Transverse colon (tissue), 4 donors: ENCODE measurements at places on chromosomes 2 and 18.

DNA sequence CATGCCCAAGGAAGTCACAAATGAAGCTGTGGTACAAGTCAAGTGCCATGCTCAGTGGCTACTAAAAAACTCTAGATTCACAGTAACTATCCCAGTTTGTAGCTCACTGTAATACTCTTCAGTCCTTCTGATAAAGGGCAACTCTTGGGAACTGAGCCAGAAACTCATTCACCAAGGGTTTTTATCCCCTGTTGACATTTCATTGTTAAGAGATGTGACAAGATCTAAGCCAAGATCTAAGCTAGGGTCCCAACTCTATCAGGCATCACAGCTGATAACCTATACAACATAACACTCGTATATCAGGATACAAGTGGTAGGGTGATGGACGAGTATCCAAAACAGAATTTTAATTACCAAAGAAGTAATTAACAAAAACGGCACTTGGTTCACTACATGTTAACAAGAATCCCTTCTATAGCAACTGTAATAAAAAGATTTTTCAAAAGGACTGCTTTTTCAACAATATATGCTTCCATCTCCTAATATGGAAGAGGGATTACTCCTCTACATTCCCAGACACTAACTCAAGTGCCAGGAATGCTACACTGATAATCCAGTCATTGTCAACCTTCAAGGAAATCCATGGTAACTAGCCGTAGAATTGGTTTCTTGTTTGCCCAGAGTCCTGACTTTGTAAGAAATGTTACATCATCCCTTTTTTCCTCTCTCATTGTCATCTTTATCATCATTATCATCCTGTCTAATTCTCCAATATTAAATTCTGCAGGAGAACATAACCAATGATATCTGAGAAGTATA, 111.7 kb downstream of the CDH2 start:
- DNase-seq = no peak

DNA sequence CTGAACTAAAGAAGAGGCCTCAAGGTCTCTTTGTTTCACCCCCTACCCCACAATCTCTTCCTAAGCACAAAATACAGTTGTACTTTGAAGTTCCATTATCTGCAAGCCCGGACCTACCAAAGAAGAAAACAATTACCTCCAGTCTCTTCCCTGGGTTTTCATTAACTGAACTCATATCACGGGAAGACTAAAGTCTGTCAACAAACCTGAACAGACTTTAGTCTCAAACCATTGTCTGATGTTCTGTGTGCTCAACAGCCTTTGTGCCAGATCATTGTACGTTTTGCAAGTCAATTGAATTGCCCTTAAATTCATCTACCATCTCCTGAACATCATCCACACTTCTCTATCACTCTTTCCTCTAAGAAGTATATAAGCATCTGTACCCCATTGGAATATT, 1021.9 kb upstream of the CDH2 start:
- no peak for DNase-seq

DNA sequence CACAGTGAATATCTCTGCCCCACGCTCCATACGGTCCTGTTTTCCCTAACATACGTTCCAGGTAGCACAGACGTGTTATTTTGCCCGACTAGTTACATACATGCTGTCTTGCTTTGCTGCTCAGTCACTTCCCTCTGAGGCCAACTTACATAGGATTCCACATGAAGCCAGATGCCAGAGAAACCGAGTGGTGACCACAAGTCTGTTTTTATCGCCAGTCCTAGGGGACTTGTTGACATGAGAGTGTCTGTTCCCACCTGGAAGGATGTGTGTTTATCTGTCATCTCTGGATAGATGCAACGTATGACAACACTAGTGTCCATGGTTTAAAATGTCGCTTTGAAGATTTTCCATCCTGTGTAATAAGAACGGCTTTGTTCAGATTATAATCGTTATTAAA, 32.6 kb downstream of the PMAIP1 start:
- DNase-seq = no peak

- DNase-seq = no peak
These were observed 28.0 kb upstream of the SCYGR1 start for GRCh38 chr2:227415538-227416424.

- no peak for DNase-seq
These were observed 59.4 kb upstream of the EPB41L3 start for GRCh38 chr18:5603153-5603552.

- no peak for DNase-seq
These were observed 37.4 kb downstream of the SMAD2 start for GRCh38 chr18:47893047-47893446.

GRCh38 chr18:10169064-10169562, 255.3 kb downstream of the VAPA start:
- DNase-seq = no peak

DNA sequence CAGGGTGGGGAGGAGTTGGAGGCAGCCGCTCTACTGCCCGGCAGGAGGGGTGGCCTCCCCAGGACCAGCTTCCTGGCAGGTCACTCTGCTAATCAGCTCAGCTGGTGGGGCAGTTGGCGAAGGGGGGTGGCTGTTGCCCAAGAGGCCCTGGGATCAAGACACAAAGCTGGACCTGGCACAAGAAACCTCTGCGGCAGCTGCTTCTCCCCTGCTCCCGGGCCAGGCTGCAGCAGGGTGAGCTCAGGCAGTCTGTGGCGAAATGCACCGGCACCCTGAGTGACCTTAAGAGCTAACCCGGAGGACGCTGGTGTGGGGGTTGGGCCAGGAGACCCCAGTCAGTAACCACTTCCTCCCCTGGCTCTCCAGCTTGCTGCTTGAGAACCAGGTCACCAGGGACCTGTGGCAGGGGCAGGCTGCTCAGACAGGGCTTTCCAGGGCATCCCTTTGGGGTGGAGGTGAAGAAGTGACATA, 31.1 kb downstream of the TOGARAM2 start:
- peak; percentile 42 for DNase-seq

DNA sequence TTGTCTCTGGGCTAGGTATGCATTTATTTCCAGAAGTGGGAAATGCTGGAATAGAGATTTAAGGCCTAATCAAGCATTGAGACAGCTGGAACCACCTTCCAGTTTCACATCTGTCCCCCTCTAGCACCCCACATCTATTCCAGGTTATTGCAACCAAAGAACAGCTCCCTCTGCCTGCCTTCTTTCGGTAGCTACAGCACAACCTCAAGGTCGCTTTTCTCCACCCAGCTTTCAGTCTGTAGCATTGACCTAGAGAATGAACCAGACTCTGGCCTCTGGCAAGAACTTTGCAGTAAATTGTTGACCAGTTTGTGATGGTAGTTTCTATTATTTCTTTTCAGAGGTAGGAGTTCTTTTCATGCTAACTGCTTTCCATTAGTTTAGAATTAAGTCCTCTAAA, 484.2 kb downstream of the DLGAP1 start:
- DNase-seq = no peak

GRCh38 chr2:196108604-196109003, 40.0 kb upstream of the DNAH7 start:
- no peak for DNase-seq

DNA sequence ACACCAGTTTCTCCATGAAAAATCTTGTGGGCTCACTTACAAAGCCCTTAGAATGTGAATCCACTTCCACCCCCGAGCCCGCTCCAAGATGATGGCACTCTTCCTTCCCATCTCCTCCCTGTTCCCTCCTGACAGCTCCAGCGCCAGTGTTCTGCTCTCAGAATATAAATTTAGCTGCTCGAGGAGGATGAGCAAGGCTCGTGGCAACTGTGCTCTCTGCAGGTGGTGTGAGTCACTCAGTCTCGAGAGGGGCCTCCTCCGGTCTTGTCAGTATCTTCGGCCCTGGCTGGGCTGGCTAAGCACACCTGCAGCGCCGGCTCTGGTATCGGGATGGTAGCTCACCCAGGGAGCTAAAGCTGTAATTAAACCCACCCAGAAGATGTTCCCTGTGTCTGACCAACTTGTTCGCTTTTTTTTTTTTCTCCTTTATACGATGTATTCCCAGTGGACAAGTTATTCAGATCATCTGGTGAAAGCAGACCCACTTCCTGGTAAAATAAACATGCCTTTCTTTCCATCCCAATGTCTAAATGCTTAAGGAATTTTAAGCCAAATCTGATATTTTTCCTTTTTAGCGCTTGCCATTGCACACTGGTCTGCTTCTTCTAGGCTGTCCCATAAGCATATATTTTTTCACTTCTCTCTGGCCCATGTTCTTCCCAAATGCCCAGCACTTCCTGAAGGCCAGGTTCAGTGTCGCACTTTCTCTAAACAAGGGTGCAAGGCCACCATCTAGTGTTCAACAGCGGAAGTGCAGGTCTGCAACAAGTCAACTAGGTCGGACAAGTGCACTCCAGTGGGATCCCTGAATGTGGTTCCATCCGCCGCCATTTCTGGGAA, 31.4 kb upstream of the YPEL5 start:
- peak; percentile 88 for DNase-seq

GRCh38 chr18:65214456-65214855, 536.4 kb upstream of the CDH7 start:
- no peak for DNase-seq

GRCh38 chr18:2172881-2173280, 398.4 kb downstream of the METTL4 start:
- no peak for DNase-seq

GRCh38 chr2:105522645-105523044, 123.8 kb upstream of the FHL2 start:
- DNase-seq = no peak

- no peak for DNase-seq
These were observed 8.7 kb downstream of the PCBP1 start for GRCh38 chr2:70095720-70096670.

GRCh38 chr2:167599219-167599618, 648.2 kb downstream of the STK39 start:
- no peak for DNase-seq

- DNase-seq = no peak
These were observed 116.4 kb downstream of the COL6A3 start for GRCh38 chr2:237297421-237298150.

DNA sequence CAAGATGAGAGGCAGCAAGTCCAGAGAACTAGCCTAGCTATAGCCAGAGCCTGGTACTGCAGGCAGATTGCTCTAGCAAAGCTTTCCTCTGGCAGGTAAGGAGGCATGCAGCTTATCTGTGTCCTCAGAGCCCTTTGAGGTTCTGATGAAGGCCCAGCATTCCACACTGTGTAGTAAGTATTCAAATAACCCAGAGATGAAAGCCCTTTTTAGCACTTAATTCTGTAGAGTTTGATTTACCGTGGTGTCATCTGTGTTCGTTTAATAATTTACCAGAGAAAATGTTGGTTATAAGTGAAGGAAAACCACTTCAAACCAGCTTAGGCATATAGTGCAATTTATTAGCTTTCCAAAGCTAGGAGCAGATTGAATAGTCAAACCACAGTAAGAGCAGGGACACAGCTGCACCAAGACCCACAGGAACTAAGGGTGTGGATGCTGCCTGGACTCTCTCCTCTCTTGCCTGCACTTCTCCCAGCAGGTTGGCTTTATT, 226.6 kb downstream of the BABAM2 start:
- DNase-seq = no peak

- no peak for DNase-seq
These were observed 263.3 kb upstream of the RND3 start for GRCh38 chr2:150750720-150751119.

DNA sequence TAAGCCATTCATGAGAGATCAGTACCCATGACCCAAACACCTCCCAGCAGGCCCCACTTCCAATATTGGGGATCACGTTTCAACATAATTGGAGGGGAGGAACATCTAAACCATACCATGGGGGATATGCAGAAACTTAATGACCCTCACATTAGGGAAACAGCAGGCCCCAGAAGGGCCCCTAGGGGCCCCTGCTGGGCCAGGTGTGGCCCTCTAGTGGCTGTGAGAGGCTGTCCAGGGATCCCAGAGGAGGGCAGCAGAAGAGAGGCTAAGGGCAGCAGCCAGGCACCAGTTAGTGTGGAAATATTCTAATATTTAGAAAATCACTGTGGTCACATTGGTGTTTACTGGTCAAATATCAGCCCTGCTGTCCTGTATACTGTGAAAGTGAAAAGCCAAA, 49.3 kb upstream of the ANKRD44 start:
- no peak for DNase-seq

DNA sequence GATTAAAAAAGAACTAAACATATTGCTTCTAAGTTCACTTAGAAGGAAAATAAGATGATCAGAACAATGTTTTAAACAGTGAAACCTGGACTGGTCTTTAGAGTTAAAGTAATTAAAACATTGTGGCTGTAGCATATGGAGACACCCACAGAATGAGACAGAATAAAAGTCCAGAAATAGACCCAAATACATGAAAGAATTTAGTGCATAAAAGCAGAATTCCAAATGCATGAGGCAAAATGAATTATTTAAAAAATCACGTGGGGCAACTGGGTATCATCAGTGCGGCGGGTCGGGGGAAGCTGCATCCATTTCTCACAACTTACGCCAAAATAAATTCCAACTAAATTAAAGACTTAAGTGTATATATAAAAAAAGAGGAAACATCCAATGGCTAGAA, 12.1 kb downstream of the RNF149 start:
- no peak for DNase-seq

DNA sequence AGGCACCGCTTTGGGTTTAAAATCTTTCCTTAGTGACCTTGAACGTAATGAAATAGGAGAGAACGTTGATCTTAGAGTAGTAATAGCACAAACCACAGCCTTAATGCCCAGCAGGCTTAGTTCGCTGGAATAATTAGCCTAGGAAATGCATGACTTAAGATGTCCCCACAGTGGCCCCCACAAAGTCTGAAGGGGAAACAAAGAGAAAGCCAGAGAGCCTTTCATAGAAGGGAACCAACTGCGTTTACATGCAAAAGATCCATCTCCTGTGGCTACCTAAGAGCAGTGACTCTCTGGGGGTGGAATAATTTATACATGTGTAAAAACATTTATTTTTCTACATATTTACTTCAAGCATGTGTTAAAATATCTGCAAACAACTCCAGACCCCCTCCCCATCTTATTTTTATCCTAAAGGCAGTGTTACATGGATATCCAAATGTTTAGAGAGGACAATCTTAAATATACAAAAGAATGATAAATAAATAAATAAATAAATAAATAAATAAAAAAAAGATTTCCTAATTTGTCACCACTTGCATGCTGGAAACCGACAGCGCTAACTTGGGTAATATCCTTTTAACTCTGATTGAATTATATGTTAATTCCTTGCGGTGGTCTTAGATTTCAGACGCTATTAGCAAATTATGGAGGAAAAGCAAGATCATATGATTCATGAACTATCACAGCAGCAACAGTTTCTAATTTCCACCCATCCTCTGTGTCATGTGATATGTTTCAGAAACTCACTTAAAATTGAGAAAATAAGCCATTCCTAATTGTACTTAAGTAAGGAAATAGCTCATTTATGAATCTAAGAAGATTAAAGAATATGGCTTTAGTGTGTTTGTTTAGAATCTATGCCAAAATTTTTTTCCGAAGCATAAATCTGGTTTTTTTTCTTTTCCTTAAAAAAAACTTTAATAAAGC, 23.4 kb upstream of the CYP1B1 start:
- no peak for DNase-seq

DNA sequence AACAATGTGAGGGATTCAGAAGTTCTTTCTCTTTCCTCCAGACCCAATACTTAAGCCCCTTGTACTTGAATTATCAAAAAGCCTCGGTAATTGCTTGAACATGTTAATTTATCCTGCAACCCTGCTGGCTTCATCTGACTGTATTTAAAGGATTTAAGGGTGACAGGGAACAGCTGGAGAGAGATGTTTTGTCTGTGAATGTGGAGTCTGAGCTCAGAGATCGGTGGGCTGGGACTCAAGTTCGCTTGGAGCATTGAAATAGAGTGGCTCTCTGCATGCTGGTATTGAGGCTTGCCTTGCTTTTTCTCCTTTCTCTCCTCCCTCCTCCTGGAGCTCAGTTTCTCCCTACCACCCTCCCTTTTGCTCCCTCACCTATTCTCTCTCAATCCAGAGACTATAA, 73.6 kb downstream of the BOD1L2 start:
- no peak for DNase-seq
